ENCODE measurements at places on chromosomes 4 and X.

GRCh38 chr4:40238700-40239548, 42.1 kb downstream of the RHOH start:
- H3K4me3 ChIP-seq, result peak overlapping the region; percentile 49
- peaks cover 13% of the 10 kb centered on the region for H3K36me3 ChIP-seq
- no peaks in the 10 kb centered on the region for H3K27me3 ChIP-seq
- H3K4me1 ChIP-seq, result peaks cover 90% of the 10 kb centered on the region
- peak; percentile 62 for DNase-seq
- peak overlapping the region; percentile 79 for H3K27ac ChIP-seq

DNA sequence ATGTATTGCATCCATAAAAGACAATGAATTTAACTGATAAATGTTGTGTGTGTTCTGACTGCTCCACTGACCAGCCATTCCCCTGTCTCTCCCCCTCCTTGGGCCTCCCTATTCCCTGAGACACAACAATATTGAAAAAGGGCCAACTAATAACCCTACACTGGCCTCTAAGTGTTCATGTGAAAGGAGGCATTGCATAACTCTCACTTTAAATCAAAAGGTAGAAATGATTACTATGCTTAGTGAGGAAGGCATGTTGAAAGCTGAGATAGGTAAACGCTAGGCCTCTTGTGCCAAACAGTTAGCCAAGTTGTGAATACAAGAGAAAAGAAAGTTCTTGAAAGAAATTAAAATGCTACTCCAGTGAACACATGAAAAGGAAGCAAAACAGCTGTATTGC, 152.7 kb downstream of the POU4F2 start:
- H3K4me1 ChIP-seq, result no peaks in the 10 kb centered on the region
- no peak for DNase-seq
- no peak overlapping the region for H3K4me3 ChIP-seq
- H3K27me3 ChIP-seq, result no peaks in the 10 kb centered on the region
- no peak overlapping the region for H3K27ac ChIP-seq

DNA sequence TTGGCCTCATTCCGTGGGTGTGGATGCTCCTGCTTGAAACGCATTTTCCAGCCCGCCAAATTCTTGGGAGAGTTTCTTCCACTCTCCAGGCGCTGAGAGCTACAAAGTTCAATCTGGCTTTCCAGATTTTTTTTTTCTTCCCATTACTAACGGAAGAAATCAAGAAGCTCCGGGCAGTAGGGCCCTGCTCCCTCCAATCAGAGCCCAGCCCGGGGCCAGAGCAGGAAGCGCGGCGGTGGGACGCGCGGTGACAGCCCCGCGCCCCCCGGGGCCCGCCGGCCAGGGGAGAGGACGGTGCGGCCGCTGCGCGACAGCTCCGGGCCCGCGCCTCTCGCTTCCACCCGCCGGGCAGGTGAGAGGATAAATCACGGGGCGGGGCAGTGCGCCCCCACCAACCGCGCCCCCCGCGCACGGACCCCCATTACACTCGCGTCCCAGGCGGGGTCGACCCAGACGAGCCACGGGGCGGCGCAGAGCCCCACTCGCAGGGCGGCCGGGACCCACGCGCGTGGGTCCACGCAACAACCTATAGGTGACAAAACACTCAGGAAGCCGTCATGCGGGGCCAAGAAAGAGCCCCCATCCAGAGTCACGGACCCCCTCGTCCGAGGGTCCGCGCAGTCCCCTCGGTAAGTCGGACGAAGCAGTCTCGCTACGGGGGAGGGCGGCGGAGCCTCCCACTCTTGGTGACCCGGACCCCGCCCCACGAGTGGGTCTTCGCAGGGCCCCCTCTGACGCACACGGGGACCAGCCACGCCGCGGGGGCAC, 868 bp downstream of the AFAP1 start:
- no peaks in the 10 kb centered on the region for H3K27me3 ChIP-seq
- no peaks in the 10 kb centered on the region for H3K36me3 ChIP-seq
- DNase-seq, result no peak
- H3K4me3 ChIP-seq, result peak overlapping the region; percentile 68
- H3K27ac ChIP-seq, result peak overlapping the region; percentile 78

- H3K27me3 ChIP-seq, result no peaks in the 10 kb centered on the region
- no peak overlapping the region for H3K27ac ChIP-seq
- no peak for DNase-seq
- no peaks in the 10 kb centered on the region for H3K36me3 ChIP-seq
- H3K4me3 ChIP-seq, result no peak overlapping the region
Observed at GRCh38 chr4:158285429-158286216, 75.3 kb downstream of the TMEM144 start.

- H3K4me1 ChIP-seq, result no peaks in the 10 kb centered on the region
- H3K27ac ChIP-seq, result no peak overlapping the region
- no peak overlapping the region for H3K4me3 ChIP-seq
- no peak for DNase-seq
Observed at GRCh38 chrX:40468033-40468846, 112.5 kb upstream of the ATP6AP2 start.

DNA sequence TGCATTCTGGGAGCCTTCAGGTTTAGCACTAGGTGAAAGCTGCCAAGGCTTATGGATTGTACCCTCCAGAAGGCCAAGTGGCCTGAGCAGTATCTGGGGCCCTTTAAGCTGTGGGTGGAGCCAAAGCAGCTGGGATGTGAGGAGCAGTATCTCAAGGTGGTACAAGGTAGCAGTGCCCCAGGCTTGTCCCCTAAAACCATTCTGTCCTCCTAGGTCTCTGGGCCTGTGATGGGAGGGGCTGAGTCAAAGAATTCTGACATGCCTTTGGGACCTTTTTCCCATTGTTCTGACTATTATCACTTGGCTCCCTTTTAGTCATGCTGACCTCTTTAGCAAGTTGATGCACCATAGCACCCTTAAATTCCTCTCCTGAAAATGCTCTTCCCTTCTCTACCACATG, 99.1 kb upstream of the TSPAN7 start:
- no peaks in the 10 kb centered on the region for H3K4me1 ChIP-seq
- H3K27me3 ChIP-seq, result no peaks in the 10 kb centered on the region
- no peak overlapping the region for H3K27ac ChIP-seq
- no peak for DNase-seq
- H3K36me3 ChIP-seq, result no peaks in the 10 kb centered on the region
- no peak overlapping the region for H3K4me3 ChIP-seq

DNA sequence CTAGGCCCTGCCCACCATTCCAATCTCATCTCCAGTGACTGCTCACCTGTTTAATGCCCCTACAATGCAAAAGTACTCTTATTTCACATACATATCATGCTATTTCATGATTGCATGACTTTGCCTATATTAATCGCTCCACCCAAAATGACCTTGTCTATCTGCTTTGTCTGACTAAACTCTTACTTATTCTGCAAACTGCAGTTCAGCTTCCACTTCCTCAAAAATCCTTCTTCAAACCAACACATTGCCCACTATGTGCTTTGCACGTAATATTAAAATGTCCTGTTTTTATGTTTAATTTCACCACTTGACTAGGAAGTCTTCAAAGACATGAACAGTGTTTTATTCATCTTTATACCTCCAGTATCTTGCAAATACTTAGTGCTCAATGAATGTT, 229.6 kb downstream of the OPHN1 start:
- no peak for DNase-seq
- no peaks in the 10 kb centered on the region for H3K27me3 ChIP-seq
- H3K27ac ChIP-seq, result no peak overlapping the region
- H3K36me3 ChIP-seq, result no peaks in the 10 kb centered on the region
- no peak overlapping the region for H3K4me3 ChIP-seq
- H3K4me1 ChIP-seq, result no peaks in the 10 kb centered on the region

DNA sequence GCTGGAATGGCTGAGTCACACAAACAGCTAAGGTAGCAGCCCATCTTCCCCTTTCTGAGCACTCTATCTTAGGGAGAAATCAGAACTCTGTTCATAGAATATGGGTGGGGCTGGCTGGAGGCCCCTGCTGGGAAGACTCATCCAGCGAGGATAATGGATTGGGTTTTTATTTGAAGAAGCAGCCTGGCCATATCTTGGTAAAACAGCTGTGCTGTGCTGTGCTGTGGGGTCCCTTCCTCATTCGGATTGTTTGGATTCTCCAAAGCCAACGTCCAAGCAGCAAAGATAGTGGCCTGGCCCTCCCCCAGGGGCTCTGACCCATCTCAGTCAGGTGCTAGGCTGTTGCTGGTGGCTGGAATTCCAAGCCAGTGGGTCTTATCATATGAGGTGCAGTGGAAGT, 63.8 kb downstream of the ZNF718 start:
- H3K36me3 ChIP-seq, result no peaks in the 10 kb centered on the region
- H3K4me3 ChIP-seq, result no peak overlapping the region
- no peaks in the 10 kb centered on the region for H3K27me3 ChIP-seq
- no peak overlapping the region for H3K27ac ChIP-seq
- no peaks in the 10 kb centered on the region for H3K4me1 ChIP-seq
- no peak for DNase-seq

GRCh38 chrX:11269996-11270395, 23.2 kb upstream of the AMELX start:
- no peaks in the 10 kb centered on the region for H3K36me3 ChIP-seq
- no peaks in the 10 kb centered on the region for H3K4me1 ChIP-seq
- H3K27me3 ChIP-seq, result no peaks in the 10 kb centered on the region
- no peak overlapping the region for H3K4me3 ChIP-seq
- no peak for DNase-seq
- H3K27ac ChIP-seq, result no peak overlapping the region
